Activated CD4-positive, CD25-positive, alpha-beta regulatory T cell treated with anti-CD3 and anti-CD28 coated beads, Interleukin-2, amount 50 U/mL, for 72 hours (primary cell): ENCODE measurements at places on chromosomes 11 and 22.

DNA sequence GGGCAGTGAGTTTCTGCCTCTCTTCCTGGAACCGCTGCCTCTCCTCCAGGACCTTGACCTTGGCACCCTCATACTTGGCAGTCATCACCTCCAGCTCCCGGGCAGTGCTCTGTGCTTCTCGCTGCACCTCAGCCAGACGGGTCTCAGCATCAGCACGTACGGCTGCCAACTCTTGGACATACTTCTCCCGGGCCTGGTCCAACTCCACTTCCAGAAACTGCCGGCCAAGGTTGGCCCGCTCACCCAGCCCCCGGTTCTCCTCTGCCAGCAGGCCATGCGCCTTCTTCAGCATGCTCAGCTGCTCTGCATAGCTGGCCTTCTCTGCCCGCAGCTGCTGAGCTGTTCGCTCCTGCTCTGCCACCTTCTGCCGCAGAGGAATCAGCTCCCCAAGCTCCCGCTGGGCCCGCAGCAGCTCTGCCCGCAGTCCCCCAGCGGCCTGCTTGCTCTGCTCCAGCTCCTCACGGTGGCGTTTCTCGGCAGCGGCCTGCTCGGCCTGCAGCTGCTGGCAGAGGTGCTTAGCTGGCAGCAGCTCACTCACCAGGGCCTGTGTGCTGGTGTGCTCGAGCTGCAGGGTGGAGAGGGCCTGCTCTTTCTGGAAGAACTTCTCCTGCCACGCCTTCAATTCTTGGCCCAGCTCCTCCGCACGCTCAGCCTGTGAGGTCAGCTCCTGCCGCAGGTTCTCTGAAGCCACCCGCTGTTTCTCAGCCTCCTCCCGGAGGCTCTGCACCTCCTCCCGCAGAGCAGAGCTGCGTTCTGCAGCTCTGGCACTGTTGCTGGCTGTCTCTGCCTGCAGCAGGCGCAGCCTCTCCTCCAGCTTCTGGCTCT, 14.4 kb downstream of the IL18BP start:
- no peak for DNase-seq

GRCh38 chr11:65498977-65499712, at the start of gene MALAT1:
MALAT1 (plus strand) TSS chr11:65499045.
- peak; percentile 92 for DNase-seq

GRCh38 chr11:16028419-16028818, 327.9 kb downstream of the SOX6 start:
- no peak for DNase-seq

DNA sequence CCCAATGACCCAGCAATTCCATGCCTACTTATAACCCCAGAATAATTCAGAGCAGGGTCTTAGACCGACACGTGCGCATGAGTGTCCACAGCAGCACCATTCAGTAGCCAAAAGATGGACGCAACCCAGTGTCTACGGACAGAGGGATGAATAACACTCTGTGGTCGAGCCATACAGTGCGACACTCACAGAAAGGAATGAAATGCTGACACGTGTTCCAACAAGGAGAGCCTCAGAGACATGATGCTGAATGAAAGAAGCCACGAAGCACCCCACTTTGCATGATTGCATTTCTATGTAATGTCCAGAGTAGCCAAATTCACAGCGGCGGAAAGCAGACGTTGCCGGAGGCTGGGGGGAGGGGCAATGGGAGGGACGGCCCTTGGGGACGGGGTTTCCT, 134.4 kb downstream of the CTTN start:
- no peak for DNase-seq

- DNase-seq: no peak
Observed at GRCh38 chr11:117799634-117800033, 2.6 kb upstream of the DSCAML1 start.

GRCh38 chr22:44248926-44249325, 63.8 kb downstream of the SHISAL1 start:
- DNase-seq: no peak
